Left ventricle myocardium superior (tissue), 1 donor: ENCODE measurements at places on chromosomes 1 and 21. TPM values are rescaled to one million over a fixed set of nuclear protein-coding genes. Genes with fewer than 3 reads are reported as not detected.

Gene NOS1AP
- total RNA-seq = 5.0 TPM

Gene CACNA1S
- not detected for total RNA-seq

Gene TSPAN1
- total RNA-seq = 0.72 TPM

Gene CYP4Z1
- 0.30 TPM for total RNA-seq

Gene PLXNA2
- total RNA-seq = 12.1 TPM

Gene GBP6
- total RNA-seq = not detected

Gene CA6
- not detected for total RNA-seq

Gene HSD3B2
- total RNA-seq = not detected

Gene ZYG11A
- not detected for total RNA-seq

Gene KPRP
- total RNA-seq = not detected

Gene RGSL1
- not detected for total RNA-seq

Gene SLAMF7
- 0.50 TPM for total RNA-seq

Gene ETV3L
- total RNA-seq = not detected

Gene SLC41A1
- 511 TPM for total RNA-seq

Gene LAMC1
- total RNA-seq = 98.7 TPM

Gene PTGER3
- total RNA-seq = 3.3 TPM

Gene FCRL1
- not detected for total RNA-seq

Gene PATJ
- total RNA-seq = 125 TPM

Gene HCN3
- total RNA-seq = 1.5 TPM

Gene LCE1F
- total RNA-seq = not detected

Gene CFHR2
- total RNA-seq = not detected

Gene MTOR
- total RNA-seq = 30.7 TPM

Gene FCGR1A
- total RNA-seq = 1.1 TPM

Gene ERRFI1
- total RNA-seq = 10.2 TPM

Gene CELA3A
- total RNA-seq = not detected

Gene GJB5
- total RNA-seq = not detected

Gene SNIP1
- total RNA-seq = 9.7 TPM

Gene OR10Z1
- total RNA-seq = not detected

Gene PERM1
- total RNA-seq = 187 TPM

Gene FAM72B
- 0.67 TPM for total RNA-seq

Gene FMO3
- 1.8 TPM for total RNA-seq

Gene B3GALT2
- 83.4 TPM for total RNA-seq

Gene OR2T2
- not detected for total RNA-seq

Gene NGF
- total RNA-seq = 3.2 TPM

Gene PALMD
- 115 TPM for total RNA-seq

Gene RCAN3
- total RNA-seq = 6.4 TPM

Gene AMY2A
- total RNA-seq = not detected

Gene NHLH2
- not detected for total RNA-seq

Gene DNAJB4
- total RNA-seq = 99.4 TPM

Gene KRTAP21-1
- total RNA-seq = not detected

Gene MROH9
- total RNA-seq = not detected

Gene FMO1
- 0.59 TPM for total RNA-seq

Gene HSF2BP
- not detected for total RNA-seq

Gene CAPN9
- 0.32 TPM for total RNA-seq

Gene GPR37L1
- total RNA-seq = 0.07 TPM

Gene BMP8A
- not detected for total RNA-seq

Gene DNASE2B
- not detected for total RNA-seq

Gene AMY1B
- not detected for total RNA-seq

Gene GPR3
- total RNA-seq = 0.12 TPM

Gene NFIA
- 102 TPM for total RNA-seq

Gene TMPRSS2
- not detected for total RNA-seq

Gene RASAL2
- 26.4 TPM for total RNA-seq

Gene ELK4
- 40.5 TPM for total RNA-seq
